ENCODE measurements at places on chromosomes 7 and 10.

GRCh38 chr7:116534790-116535189, 10.0 kb downstream of the CAV1 start:
- peak; percentile 46 for DNase-seq

- DNase-seq = no peak
These were observed 131.7 kb downstream of the TEX36 start for GRCh38 chr10:125551247-125551646.

DNA sequence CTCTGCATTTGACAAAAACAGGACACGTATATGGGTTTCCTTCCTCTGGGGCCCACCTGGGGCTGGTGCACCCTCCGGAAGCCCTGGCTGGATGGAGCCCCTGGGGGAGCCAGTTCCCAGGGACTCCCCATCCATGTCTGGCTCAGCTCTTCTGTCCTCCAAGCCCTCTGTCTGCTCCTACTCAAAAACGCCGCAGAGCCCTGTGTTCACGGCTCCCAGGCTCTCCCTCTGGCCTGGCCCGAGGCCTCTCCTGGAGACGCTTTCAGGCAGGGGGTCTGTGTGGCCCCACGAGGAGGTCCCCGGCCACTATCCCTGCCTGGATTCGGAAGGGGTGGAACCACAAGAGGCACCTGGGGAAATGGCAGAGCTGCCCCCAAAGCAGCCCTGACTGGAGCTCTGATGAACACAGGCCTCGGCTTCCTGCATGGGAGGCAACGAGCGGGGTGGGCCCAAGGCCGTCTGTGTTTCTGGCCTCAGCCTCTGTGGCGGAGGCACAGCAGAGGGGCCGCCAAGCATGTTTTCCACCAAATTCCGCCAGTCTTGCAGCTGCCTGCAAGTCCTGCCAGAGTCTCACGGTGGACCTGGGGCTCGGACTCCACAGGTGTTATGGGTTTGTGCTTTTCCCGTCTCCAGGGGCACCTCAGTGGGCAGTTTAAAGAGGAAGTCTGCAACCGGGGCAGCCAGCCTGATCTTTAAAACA, 22.6 kb upstream of the INPP5A start:
- no peak for DNase-seq

GRCh38 chr10:3538656-3539531, 246.1 kb downstream of the KLF6 start:
- DNase-seq = peak; percentile 92

- no peak for DNase-seq
These were observed 8.9 kb downstream of the LCOR start for GRCh38 chr10:96840841-96841518.

DNA sequence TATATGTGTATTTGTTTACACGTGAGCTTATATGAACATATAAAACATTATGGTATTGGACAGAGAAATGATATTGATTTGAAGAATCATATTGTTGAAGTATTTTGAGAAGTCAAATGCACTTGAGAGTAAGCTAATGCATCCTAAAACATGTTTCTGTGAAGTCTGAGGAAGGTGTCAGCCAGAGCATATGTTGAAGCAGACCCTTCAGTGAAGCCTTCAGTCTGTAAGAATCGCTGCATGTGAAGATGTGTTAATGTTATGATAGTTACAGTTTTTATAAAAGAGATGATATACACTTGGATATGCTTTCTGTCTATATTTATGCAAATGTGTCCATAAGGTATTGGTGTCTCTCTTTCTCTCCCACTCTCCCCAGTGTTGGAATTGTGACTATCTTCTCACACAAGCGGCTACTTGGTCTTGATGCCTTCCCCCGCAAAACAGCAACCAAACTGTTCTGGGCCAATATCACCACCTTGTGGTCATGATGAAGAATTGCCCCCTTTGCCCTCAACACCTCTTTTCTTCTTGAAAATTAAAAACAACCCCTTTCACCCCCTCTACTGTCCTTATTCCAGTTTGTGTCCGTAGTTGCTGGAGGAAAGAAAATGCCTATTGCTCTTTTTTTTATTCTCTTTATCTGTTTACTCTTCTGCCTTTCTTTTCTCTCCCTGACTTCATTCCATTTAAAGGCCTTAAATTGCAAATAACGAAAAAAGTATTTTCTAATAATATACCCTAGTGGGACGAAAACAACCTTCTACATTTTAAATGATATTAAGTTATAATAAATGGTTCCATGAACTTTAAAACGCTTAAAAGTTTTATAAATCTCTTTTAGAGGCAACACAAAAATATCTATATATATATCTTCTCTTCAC, 64.9 kb downstream of the IKZF1 start:
- no peak for DNase-seq

GRCh38 chr7:140053812-140054539, 8.8 kb downstream of the PARP12 start:
- DNase-seq = no peak

DNA sequence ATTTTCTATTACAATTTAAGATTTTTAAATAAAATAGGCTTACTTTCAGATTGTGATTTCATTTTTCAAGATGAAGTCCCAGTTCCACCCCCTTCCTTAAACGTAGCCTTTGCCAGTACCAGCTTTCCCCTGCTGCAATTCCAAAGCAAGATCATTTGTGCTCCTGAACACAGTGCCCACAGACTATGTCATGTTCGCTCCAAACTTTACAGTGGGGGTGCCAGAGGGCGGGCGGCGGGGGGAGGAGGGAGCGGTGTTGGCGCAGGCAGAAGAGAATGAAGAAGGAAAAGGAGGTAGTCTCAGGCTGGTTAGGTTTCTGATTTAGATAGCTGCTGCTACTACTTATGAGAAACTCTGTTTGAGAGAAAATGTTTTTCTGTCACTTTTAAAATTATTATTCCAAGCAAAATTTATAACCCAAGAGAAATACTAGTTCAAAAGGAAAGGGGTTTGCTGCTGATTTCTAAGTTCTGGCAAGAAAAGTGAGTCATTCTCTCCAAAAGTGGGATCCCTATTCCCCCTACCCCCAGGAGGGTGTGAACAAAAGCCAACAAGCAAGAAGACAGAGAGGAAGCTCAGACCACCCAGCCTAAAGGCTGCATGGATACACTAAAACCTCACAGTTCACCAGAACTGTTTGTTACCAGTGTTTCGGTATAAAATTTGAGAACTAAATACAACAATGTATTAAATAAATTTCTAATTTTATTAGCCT, 109.6 kb downstream of the SRPK2 start:
- no peak for DNase-seq

Measured in AG09309 (cell line).